ENCODE measurements at places on chromosomes 6 and 20.

DNA sequence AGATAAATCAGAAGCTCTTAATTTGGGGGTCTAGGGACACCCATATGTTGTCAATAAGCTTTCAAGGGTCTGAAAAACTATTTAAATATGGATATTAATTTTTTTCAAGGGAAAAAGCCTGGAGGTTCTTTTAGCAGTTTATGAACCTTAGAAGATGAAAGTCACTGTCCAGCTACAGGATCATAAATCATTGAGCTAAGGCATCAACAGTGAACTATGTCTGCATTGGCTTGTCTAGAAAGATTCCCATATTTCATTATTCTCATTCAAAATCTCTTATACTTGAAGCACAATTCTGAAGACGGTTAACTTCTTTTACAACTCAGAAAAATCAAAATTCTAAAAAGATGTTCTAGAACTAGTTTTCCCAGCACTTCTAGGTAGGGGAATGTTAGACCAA is 34.9 kb upstream of the SNX9 start:
- no peak for DNase-seq

DNA sequence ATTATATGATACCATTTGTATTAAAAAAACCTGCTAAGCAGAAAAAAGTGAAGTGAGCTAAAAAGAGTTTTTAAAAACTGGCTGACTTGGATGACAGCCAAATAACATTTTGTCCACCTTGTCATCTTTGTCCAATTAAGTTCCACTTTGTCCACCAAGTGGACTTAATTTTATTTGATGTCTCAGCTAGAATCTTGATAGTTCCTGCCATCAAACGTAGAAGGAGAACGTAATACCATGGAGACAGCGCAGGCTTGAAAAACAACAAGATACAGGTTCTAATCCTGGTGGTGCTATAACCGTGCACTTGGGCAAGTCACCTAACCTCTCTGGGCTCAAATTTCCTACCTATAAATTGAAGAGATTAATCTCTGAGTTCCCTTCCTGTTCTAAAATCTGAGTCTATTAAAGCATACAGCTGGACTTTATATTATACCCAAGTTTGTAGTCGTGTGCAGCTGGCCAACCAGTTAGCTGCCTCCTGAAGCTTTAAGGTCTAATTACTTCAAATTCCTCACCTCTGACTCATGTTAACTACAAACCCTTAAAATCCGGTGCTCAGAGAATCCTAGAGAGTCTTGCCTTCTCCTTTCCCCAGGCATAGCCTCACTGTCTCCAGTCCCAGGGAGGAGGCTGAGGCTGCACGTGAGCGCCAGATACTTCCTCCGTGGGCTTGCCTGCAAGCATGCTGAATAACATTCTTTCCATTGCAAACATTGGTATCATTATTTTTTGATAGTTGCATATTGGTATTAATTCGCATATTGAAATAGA is 16.8 kb downstream of the TMEM244 start:
- DNase-seq, result no peak

GRCh38 chr20:2519115-2519809 is 10.5 kb upstream of the ZNF343 start:
- no peak for DNase-seq

DNA sequence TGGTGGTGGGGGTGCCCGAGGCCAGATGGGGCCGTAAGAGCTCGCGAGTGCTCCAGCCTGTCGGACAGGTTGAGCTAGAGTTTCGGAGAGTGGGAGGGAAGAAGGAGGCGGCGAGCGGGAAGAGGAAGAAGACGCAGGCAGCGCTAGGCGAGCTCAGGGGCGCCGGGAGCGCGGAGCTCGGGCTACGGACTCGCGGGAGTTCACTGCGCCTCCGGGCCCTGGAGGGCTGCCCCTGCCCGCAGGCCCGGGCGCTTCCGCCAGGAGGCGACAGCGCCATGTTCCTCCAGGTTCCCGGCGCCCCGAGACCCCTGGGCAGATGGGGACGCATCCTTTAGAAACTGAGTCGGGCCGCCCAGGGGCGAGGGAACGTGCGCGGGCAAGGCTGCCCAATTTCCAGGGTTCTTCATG is 984 bp downstream of the TFAP2C start:
- no peak for DNase-seq

GRCh38 chr6:80523531-80523997 is 417.1 kb downstream of the BCKDHB start:
- DNase-seq, result no peak

DNA sequence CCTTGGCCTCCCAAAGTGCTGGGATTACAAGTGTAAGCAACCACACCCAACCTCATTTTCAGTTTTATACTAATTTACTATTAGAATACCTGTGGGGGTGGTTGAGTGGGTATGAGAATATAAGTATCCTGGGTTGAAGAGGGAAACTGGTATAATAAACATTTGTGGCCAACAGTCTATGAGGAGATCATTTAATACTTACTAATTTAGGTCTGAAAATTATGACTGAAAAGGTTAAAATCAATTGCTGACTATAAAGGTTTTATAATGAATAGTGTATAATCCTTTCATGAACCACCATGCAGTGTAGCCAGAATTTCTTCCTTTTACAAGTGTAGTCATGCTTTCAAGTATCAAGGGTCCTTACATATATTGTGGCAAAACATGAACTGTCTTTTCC is 11.1 kb downstream of the ASF1A start:
- DNase-seq, result no peak

GRCh38 chr20:46022411-46023147 is 6.4 kb upstream of the SLC12A5 start:
- no peak for DNase-seq

DNA sequence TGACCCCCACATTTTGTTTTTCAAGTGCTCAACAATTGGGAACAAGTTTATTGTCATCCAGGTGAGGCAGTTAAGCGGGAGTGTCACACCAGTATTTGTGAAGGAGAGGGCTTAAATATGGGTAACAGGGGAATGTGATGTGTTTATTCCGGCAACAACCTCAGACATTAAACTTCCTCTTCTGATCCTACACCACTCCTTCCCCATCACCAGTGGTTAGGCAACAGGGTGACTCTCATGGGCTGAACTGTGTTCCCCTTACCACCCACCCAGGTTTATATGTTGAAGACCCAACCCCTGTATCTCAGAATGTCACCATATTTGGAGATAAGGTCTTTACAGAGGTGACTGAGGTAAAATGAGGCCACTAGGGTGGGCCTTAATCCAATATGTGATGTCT is 52.1 kb upstream of the RNF182 start:
- no peak for DNase-seq

DNA sequence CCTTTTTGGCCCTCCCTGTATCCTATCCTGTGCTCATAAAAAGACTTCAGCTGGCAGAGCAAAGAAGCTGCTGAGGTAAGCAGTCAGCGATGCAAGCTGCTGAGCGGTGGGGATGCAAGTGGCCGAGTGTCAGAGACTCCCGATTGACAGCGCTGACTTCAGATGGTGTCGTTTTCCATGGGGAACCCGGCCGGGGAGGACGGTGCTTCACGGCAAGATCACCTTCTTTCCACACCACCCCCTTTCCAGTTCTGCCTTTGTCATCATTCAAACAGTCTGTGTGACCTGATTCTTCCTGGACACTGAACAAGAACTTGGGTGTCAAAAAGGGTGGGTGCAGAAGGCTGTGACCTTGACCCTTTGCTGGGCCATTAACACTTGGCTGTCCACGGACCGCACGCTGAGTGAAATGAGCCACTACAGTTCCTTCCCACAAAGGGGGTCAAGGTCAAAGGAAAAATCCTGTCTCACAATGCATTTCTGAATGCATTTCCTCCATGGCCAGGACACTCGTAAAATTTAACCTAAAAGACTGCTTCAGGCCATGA is 52.9 kb upstream of the UNC93A start:
- DNase-seq, result no peak

DNA sequence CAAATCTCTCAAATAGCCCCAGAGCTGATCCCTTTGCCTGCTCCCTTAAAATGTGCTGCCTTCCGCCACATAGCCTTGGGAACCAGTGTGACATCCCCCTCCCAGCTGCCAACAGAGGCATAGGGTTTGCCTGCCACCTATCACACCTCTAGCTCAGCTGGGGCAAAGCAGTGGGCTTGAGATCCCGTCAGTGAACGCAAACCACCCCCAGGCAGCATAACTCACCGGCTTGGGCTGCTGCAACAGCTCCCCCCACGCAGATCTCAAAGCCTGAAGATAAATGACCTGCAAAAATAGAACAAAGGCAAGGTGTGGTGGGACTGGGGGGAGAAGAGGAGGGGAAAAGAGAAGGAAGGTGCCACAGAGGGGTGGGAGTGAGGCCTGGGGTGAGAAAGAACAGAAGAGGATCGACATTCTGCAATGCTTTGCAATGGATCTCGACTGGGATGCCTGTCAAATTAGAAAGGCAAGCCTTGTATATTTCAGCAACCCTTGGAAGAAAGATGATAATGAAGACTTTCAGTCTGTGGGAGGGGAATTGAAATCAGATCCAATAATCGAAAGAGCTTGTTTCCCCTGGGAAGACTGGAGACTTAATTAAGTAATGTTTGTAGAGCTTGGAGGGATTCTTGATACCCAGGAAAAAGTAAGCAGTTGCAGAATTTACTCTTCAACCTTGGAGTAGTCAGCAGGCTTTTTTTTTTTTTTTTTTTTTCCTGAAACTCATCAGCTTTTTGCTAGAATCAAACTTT is 1.3 kb downstream of the PDYN start:
- no peak for DNase-seq

DNA sequence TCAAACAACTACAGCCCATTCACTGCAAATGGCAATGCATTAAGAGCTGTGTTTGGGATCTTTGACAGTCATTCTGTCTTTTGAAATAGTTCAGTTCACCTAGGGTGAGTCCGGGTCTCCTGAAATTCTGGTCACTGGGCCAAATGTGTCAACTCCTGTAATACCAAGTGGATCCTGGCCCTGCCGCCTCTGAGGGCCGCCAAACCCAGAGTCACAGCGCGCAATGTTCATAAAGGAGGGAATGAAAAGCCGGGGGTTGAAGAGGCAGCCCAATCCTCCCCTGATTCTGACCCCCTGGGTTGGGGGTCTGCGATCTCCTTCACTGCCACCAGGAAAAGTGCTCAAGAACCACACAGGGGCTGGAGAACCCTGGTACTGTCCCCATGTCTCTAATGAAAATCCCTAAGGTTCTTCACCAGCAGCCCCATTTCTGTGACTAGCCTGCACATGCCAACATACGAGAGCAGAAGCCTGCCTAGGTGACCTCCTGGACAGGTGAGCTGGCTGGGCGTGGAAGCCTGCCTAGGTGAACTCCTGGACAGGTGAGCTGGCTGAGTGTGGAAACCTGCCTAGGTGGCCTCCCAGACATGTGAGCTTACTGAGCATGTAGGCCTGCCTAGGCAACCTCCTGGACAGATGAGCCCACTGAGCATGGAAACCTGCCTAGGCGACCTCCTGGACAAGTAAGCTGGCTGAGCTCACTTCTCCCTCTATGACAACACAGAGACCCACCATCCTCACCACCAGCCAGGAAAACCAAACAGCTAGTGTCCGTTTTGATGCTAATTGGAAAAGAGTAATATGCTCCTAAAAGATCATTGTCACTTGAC is 16.1 kb upstream of the APMAP start:
- no peak for DNase-seq

DNA sequence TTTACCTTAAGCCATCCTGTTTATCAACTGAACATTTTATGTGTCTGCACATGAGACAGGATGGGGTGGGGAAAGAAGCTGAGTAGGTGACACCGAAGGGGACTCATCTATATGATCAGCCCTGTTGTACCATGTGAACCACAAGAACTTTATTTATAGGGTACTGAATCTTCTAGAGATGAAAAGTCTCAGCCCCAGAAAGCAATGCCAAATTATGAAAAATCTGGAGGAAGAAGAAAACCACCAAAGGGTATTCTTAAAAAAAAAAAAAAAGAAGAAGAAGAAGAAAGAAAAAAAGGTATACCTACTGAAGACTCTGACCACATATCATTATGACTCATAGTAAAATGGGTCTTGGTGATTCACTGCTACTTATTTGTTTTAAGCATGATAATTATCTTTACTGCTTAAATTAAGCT is 39.8 kb upstream of the HBS1L start:
- no peak for DNase-seq

DNA sequence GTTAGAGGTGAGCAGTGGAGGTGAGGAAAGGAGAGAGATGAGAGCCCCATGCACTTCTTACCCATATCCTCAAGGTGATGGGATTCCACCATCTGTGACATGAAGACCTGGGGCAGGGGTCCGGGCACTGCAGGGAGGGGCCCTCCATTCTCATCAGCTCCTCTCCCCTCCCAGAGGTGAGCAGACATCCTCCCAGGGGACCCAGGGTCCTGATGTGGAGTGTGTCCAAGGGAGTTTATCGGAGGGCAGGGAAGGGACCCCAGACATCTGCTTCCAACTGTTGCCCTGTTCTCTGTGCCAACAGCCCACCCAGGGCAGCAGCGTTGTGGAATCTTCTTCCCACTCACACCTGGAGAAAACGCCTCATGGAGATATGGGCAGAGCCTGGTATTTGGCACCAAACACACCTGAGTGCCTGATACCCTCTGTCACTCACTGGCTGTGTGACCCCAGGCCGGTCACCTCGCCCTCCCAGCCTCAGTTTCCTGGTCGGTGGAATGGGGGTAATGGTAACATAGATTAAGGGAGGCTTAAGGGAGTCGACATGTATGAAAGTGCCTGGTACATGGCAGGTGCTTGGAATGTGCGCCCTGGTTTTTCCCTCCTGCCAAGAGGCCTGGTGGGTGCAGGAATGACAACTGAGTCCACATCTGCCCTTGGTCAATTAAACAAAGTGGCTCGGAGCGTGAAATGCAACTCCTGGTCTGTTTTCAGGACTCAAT is 227.9 kb downstream of the PREX1 start:
- no peak for DNase-seq

DNA sequence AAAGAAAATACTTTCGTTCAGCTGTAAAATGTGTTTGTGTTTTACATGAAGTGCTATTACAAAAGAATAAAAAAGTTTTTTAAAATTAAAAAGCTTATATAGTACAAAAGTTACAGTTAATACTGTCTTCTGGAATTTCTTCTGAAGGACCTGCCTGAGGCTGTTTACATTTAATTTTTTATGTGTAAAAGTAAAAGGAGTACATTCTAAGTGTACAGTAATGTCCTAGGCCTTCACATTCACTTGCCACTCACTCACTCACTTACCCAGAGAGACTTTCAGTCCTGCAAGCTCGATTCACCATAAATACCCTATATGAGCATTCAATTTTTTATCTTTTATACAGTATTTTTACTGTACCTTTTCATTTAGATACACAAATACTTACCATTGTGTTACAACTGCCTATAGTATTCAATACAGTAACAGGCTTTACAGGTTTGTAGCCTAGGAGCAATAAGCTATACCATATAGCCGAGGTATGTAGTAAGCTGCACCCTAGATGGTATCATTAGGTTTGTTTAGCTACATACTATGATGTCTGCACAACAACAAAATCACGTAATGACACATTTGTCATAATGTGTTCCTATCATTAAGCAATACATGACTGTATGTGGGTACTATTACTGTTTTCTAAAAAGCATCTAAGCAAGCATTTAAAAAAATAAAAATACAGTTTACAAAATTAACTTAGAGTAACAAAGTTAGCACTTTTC is 33.0 kb downstream of the RNF146 start:
- DNase-seq, result no peak
